ENCODE measurements at places on chromosomes 3 and 15.

DNA sequence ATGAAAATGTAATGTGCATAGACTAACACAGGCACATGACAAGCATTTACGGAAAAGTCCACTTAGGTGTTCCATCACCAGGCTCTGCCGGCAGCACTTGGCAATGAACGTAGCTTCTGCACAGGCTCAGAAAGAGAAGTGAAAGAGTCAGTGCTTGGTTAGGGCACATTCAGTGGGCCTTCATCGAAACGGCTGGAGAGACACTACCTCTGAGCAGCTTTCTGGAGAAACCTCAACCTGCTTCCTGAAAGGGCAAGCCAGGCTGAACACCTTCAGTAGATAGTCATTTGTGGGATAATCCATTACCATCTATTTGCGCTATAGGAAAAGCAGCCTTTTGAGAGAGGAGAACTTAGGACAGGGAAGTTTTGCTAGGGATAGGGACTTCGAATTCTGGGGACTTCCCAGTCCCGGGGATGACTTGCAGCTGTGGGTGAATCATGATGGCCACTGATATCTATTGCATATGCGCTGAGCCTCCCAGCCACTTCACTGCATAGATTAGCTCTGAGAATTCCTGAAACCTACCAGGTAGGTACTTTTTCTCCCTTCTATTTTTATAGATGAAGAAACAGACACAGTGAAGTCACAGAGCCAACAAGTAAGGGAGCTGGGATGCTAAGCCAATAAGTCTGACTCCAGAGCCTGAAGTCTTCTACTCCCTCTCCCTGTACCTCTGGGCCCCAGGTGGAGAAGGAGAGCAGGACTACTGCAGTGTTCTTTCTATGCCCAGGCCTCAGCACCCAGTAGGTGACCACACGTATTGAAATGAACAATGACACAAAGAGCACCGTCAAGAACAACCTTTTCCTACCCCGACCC lies 4.2 kb upstream of the SH2D7 start:
- no peak for DNase-seq

- DNase-seq: no peak
Measured at GRCh38 chr15:99371180-99372103, 120.2 kb downstream of the LRRC28 start.

DNA sequence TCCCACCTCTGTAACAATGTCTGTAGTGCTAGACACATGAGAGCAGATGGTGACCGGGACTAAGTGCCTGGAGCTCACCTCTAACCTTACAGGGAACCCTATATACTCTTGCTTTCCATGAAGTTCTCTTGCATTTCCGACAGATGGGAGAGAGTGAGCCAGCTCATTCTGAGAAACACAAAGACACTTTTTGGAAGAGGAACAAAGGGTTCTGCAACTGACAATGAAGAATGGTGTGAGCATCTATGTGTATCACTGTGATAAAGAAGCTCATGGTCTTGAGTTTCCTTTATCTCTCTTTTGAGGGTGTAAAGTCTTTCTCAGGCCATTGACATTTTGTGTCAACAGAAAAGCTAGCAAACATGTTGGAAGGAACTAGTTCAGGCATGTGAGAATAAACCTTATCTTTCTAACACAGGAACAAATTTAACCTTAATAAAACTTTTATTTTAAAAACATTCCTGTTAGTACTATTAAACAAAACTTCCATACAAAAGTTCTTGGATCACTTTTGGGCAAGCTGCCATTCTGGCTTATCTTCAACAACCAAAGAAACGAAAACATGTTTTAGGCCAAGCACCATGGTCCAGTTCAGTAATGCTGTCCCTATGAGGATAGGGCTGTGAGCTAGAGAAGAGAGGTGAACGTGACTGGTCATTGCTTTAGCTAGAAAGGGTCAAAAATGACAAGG lies 142.7 kb downstream of the THRB start:
- no peak for DNase-seq

- DNase-seq: no peak
Measured at GRCh38 chr3:78872195-78872594, 895.6 kb downstream of the ROBO1 start.

DNA sequence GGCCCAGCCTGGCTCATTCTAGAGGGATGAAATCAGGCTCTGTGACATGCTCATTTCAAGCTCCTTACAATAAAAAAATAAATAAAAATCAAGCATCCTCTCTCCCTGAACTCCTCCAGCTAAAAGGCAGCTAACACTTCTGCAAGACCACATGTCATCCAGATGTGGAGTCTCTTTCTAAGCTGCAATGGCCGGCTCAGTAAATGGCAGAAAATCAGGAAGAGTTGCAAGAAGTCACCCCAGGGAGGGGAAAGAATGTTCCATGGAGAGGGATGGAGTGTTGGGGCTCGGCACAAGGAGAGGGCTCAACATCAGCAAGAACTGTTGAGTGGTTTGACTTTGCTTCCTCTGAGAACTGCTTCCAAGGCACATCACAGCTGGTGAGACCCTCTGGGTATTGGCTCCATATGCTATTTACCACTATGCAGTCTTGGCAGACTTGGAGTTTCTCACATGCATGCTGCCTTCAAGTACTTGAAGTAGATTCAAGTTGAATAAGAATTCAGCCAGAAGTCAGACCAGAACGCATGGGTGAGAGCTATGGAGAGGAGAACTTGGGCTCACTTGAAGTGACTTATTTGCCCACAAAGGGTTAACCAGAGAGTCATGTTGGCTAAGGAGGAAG lies 689.0 kb downstream of the NTRK3 start:
- DNase-seq: no peak

DNA sequence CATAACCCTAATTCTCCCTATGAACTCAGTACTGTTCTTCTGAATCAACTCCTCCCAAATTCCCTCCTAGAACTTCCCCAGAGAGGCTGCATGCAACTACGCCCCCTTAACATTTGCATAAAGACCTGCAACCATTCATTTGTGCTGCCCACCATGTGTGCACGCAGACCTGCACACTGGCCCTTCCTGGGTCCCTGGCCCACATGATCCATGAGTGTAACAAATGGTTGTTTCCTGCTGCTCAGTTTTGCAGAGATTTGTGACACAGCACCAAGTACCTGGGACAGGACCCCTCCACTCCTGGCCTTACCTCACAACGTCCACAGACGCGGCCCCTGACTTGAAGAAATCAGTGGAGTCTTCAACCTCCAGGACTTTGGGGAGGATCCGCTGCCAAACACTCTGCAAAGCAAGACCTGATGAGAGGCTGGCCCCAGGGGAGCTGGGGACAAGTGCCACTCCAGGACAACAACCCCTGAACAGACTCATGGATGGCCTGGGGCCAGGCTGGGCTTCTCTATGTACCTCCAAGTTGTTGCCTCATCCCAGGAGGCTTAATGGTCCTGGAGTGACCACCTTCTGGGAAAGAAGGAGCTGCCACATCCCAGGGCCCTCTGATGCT lies 33.8 kb downstream of the ALDH1L1 start:
- no peak for DNase-seq

DNA sequence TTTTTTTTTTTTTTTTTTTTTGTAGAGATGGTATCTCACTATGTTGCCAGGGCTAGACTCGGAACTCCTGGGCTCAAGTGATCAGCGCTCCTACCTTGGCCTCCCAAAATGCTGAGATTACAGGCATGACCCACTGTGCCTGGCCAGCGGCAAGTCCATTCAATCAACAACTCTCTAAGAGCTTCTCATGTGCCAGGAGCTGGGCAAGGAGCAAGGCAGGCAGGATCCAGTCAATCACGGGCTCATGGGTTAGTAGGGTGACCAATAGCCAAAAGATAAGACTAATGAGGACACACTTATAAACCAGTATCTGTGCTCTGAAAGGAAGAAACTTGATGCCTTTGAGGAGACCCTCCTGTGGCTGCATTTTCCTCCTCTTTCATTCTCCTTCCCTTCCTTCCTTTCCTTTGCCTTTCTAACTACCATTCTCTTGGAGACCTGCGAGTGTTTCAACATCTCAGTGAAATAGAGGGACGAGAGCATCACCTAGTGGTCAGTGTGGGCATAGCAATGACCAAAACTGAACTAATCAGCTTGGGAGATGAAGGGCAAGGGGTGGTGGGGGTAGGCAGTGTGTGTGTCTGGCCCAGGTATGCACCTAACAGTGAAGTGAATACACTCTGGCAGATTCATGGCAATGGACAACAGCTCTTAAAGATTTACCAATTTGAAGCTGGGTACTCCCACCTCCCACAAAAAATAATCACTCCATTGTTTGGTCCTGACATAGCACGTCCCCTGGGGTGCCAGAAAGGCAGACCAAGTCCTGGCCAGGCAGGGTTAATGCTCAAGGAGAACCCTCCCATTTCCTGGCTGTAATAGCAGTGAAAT lies 6.3 kb downstream of the RPP25 start:
- DNase-seq: peak; percentile 79

All from T-helper 1 cell (primary cell).